PC-9 (cell line): ENCODE measurements at places on chromosomes 16 and 17.

DNA sequence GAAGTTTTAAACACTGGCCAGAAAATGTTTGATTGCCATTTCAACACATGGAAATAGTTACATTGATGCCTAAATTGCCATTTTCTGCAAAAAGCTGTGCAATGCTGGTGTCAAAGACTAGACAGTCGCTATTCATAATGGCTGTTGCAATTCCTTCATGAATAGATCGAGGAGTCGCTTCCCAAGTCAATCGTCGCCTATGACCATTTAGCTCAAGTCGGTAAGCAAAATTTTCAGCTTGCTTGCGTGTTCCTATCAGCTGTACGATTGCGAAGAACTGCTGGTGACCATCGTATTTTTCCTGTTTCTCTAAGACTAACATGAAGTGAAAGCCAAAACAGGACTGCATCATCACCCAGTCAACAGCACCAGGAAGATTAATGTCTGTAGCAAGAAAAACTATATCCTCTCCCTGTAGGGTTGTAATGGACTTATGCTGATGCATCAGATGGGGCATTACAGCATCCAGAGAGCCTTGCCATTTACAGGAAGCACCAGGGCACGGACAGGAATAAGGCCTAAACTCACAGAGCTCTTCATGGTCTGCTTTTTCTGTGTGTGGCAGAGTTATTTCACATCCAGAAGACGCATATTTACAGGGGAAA, 23.6 kb downstream of the SIAH1 start:
- DNase-seq = no peak

DNA sequence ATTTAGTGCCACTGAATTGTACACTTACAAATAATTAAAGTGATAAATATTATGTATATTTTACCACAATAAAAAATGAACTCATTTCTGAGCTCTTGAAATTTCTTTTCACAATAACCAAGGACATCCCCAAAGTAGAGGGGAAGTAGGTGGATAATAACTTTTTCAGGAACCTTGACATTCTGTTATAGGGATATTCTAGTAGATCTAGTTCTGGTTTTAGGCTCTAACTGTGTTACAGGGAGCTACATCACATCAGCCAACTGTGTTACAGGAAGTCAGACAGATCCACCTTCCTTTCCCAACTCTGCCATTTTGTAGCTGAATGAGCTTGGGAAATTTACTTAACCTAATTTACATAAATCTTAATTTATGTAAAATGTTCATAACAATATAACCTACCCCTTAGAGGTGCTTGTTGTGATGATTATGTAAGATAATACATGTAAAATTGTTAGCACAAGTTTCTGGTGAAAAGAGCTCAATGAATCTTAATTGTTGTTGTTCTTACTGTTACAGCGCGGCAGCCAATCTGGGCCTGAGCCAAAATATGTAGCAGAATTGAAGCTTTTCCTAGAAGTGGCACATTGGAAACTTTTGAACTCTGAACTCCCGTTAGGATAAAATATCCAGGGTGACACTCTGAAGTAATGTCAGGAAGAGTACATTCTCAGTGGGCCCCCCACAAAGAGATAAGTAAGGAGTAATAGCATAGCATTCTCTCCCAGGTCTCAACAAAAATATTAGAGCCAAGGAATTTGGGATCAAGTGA, 169.8 kb downstream of the AATF start:
- no peak for DNase-seq

DNA sequence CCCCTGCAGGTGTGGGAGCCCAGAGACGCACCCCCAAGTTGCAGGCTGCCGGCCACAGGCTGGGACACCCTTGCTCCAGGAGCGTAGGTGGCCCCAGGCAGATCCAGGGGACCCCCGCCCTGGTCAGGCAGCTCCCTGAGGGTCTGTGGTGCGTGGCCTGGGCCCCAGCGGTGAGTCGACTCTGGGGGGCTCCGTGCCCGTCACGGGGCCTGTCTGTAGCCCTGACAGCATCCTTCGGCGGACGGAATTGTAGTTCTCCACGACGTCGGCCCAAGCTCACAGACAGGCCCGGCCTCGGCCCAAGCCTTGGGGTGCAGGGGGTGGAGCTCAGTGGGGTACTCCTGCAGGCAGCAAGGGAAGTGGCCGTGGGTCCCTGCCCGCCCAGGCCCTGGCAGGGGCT, 82.9 kb downstream of the LMF1 start:
- DNase-seq = no peak

DNA sequence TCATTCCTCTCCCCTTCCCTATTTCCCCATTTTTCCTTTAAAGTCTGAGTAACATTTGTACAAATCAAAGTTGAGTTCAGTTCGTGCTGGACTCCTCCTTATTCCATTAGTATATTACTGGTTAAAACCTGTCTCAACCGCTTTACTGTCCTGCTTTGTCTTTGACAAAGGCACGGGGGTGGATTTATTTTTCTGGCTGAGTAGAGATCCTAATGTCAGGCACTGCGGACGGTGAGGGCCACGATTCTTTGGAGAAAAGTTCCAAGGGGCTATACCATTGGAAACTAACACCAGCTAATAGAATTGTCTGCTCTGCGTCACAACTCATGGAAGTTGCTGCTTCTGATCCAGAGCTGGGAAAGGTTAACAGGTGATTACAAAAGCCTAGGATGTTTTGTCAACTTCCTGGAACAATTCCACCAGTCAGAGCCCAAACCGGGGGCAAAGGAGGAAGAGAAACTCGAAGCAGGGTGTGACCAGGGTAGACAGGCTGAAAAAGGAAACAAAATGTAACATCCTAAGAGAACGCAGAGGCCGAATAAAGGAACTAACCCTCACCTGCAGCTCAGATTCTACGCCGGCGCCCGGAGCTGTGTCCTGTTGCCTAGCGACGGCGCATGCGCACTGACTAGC, 12.4 kb downstream of the TAT start:
- no peak for DNase-seq

GRCh38 chr16:10039220-10040096, 142.8 kb downstream of the GRIN2A start:
- DNase-seq = no peak

- no peak for DNase-seq
Observed at GRCh38 chr17:77783991-77784820, 174.3 kb upstream of the TNRC6C start.

DNA sequence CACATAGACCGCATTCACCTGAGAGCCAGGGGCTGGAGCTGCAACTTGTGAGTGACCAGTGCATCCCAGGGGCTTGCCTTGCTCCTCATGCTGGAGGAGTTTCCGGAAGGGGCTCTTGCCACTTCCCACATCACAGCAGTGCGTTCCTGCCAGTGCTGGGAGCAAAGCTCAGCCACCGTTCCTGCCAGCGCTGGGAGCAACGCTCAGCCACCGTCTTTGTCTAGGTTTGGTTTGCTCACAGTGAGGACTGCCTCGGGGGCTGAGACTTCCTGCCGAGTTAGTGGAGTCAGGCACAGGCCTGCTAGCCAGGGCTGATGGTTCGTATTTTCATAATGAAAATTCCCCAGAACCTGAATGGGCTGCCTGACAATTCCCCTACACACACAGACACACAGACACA, 5.4 kb upstream of the CHRNE start:
- no peak for DNase-seq

DNA sequence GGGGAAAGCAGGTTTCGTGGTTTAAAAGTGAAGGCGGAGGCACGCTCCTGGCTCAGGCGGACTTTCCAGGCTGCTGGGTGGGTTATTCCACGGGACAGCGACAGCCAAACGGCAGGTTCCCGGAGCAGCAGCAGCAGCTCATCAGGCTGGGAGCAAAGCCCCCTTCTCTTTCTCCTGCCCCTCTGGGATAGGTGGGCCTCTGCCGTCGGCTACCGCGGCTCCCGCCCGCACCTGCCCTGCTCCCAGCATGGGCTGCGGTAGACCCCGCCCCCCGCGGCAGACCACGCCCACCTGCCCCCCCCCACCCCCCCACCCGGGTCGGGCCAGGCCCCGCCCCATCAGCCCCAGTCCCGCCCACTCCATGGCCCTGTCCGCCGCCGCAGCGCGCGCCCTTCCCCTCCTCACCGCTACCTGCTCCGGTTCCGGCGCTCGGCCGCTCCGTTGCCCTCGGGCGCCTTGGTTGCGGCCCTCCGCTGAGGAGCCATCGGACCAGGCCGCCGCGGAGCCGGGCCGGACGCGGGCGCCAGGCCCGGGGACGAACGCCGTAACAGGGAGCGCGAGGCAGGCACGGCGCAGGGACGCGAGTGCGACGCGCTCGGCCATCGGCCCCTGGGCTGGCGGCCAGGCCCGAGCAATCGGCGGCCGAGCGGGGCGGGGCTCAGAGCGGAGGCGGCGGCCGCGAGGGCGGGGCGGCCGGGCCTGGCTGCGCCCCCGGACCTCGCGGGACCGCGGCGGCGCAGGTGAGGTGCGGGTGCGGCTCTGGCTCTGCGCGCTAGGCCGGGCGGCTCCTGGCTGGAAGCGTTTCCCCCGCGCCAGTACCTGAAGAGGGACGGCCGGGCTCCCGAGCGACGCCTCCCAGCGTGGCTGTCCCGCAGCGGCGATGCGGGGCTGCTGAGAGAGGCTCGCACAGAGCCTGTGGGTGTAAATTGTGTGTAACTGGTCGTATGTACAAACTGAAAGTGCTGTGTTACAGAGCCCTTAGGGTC, at the start of the genes HEXD and OGFOD3:
Gene HEXD, plus strand, starts transcription at position 347 of the 986 bp plus-strand sequence. CDS start 1,453 bp downstream, outside the sequence.
Gene OGFOD3, minus strand, starts transcription at position 586 of the 986 bp plus-strand sequence. Its CDS starts 101 bp downstream, at position 485.
- peak; percentile 56 for DNase-seq

GRCh38 chr17:8142887-8143580, 9.2 kb downstream of the PER1 start:
- DNase-seq = no peak

GRCh38 chr17:81171941-81172340, 5.9 kb upstream of the AATK start:
- DNase-seq = peak; percentile 49

- no peak for DNase-seq
Observed at GRCh38 chr17:72619976-72620650, 472.4 kb downstream of the SLC39A11 start.
